Non-pigmented ciliary epithelial cell (primary cell): ENCODE measurements at places on chromosomes 6 and 20.

- DNase-seq, result no peak
These were observed 38.3 kb upstream of the SAMHD1 start for GRCh38 chr20:36989797-36990196.

- DNase-seq, result no peak
These were observed 65.7 kb upstream of the BACH2 start for GRCh38 chr6:90362318-90362717.

- DNase-seq, result no peak
These were observed 658.8 kb upstream of the DEFB115 start for GRCh38 chr20:30598460-30599230.

DNA sequence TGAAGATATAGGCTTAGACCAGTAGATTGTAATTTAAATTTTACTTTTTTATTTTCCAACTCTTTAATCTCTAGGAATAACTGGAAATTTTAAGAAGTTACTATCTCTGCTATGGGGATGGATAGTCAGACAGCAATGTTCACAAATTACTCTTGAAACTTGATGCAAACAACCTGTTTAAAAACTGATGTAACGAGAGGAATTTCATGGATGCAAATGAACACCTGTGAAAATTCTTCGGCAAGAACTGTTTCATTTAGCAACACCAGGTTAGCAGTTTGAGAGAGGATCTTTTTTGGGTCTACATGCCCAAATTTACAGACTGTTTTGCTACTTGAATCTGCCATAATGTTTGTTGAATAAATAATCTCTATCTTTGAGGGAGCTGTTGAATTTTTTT lies 20.0 kb upstream of the RSPH3 start:
- DNase-seq, result no peak

- DNase-seq, result no peak
These were observed 5.7 kb downstream of the HELZ2 start for GRCh38 chr20:63568170-63568981.

GRCh38 chr6:43702171-43702533 lies 14.6 kb upstream of the MRPS18A start:
- DNase-seq, result no peak

- peak; percentile 22 for DNase-seq
These were observed 46.7 kb upstream of the IRF4 start for GRCh38 chr6:344816-345340.

GRCh38 chr6:71585472-71585871 lies 296.9 kb downstream of the OGFRL1 start:
- DNase-seq, result no peak

- no peak for DNase-seq
These were observed 107.2 kb upstream of the CENPW start for GRCh38 chr6:126232671-126233070.

DNA sequence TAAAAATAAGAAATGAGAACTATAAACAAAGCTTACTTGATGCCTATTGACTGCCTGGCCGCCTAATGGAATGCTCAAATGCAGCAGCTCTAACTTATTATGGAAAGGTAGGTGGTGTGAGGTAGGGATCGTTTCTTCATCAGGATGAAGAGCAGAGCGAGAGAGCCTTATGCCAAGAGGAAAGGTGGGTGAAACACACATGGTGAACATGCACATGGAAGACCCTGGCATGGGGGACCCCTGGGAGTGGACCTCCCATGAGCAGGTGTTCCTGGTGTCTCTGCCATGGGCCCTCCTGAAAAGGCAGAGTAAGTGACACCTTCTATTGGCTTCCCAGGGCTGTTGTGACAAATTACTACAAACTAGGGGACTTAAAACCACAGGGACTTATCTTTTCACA lies 130.1 kb downstream of the CDH4 start:
- DNase-seq, result no peak

DNA sequence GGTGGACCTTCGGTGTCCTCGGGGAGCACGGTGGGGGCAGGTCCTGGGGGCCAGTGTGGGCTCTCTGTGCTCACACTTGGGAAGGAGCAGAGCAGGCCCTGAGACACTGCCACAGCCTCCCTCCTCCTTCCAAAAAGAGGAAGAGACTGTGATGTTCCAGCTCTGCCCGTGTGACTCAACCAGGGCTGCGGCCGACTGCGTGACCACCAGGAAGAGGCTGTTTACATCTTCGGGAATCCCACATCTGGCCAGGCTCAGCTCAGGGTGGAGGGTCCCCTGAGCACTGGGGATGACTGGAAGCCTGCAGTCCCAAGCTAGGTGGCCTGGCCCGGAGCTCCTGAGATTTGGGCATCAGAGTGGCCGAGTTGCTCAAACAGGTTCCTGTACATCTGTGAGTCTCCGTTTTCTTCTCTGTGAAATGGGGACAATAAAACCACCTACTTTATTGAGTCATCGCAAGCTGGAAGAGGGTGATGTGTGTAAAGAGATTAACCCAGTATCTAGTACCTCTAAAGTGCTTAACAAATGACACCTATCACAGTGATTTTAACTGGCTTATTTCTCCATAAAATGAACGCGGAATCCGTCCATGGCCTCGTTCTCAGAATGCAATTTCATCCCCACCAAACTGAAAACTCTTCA lies 242.1 kb downstream of the DLL1 start:
- DNase-seq, result no peak

GRCh38 chr20:51914758-51915157 lies 112.4 kb upstream of the SALL4 start:
- no peak for DNase-seq

DNA sequence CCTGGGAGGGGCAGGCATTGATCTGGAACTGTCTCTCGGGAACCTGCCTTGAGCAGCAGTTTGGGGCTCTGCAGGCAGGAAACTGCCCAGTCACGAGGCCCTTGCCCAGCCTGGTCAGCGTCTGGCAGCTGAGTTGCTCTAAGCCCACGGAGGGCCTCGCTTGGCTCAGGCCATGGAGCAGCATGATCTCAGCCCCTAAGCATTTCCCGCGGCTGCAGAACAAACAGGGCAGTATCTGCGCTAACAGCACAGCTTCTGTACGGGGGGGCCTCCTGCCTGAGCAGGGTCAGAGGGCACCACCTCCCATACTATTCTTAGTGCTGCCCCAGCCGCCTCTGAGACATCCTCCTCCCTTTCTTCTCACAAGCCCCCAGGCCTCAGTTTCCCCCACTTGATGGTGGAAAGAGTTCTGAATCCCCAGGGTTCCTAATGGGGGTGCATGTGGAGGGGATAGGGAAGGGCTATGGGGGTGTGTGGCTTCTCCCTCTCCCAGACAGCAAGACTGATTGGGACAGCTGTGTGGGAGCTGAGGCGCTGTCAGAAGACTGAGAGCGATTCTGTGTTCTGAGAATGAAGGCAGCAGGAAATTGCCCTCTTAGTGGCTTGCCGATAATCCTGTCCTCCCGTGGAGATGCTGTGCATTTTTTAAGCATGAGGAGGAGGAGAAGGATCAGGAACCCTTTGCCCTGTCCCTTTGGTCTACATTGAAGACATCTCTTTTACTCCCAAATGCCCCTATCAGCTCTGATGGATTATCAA lies 46.4 kb downstream of the MOCS1 start:
- peak; percentile 87 for DNase-seq

DNA sequence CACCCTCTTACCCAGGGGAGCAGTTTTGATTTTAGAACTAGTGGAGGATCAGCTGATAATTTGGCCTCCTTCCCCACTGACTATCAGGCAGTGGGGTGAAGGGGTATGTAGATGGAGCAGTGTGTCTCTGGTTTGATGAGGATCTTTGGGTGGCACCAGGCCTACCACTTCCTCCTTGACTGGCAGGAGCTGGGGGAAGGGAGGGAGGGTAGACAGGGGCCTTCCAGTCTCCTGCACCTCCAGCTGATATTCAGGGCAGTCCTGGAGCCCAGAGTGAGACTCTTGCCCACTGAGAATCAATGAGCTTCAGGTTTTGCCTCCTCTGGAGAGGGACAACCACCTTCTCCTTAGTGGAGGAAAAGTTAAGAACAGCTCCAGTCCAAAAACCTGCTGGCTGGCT lies 3.2 kb downstream of the DEF6 start:
- DNase-seq, result no peak

DNA sequence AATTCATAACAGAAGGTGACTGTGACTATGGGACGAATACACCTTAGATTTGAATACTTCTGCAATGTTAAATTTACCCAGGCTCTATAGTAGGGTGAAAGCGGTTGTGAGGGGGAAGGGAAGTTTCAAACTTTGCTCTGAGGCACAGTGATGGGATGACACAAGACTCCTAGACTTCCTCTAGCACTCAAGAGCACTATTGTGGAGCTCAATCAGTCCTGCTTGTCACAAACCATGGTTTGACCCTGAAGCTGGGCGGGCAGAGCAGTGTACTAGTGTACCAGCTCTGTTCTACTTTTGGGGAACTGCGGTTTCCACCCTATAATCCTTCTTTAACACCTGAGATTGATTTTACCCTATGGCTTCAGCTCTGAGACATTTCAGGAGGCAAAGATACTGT lies 17.1 kb downstream of the TRIM27 start:
- DNase-seq, result no peak

- DNase-seq, result no peak
These were observed 81.4 kb downstream of the CD164 start for GRCh38 chr6:109300874-109301273.

GRCh38 chr6:169847901-169848311 lies 96.5 kb downstream of the ERMARD start:
- no peak for DNase-seq
